ENCODE measurements at places on chromosomes 7 and 10.

GRCh38 chr10:121639416-121639815 lies 41.2 kb upstream of the FGFR2 start:
- DNase-seq, result no peak

GRCh38 chr10:8389630-8390029 lies 335.1 kb downstream of the GATA3 start:
- no peak for DNase-seq

GRCh38 chr7:72334066-72334465 lies 78.1 kb downstream of the CALN1 start:
- no peak for DNase-seq

- DNase-seq, result peak; percentile 55
Measured at GRCh38 chr10:13938950-13939349, 352.2 kb downstream of the PRPF18 start.

Measured in AG09309 (cell line).